Activated CD8-positive, alpha-beta memory T cell treated with anti-CD3 and anti-CD28 coated beads, Interleukin-2, amount 10 ng/mL, durations not matched to agents 7 days and 5 days (primary cell): ENCODE measurements at places on chromosomes 7 and 10.

DNA sequence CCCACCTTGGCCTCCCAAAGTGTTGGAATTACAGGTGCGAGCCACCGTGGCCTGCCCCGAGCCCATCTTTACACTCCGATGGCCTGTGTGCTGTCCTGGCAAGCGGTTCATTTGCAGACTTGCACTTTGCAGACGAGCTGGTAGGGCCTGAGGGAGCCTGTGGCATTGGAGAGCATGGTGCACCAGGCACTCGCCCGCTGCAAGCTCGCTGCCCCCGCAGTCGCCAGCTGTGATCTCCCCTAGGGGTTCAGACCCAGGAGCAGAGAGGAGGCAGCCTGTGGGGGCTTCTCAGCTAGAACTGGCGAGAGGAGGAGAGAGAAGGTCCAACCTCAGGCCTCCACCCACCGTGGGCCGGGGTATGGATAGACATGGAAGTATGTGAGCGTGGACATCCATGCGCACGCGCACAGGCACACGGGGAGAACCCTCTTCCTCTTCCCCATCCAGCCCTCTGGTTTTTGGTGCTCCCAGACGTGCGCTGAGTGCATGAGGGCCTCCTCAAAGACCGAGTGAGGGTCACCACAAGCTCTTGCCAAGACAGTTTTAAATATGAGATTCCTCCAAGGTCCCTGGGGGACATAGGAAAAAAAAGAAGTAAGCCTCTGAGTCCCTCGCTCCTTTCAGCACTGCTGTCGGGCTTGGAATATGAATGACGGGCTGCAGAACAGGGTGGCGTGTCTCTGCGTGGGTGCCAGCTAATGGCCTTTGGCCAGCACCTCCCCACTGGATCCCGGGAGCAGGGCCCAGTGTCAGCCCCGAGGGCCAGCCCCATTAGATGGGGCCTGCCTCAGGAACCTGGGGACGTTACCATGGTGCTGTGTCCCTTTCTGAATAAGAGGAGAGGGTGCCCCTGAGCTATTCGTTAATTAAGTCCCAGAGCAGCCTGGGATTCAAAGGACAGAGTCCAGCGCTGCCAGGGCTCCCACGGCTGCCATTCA lies 15.1 kb upstream of the TTYH3 start:
- no peaks in the 10 kb centered on the region for H3K36me3 ChIP-seq
- H3K27ac ChIP-seq, result no peak overlapping the region
- H3K4me3 ChIP-seq, result no peak overlapping the region
- H3K4me1 ChIP-seq, result no peaks in the 10 kb centered on the region
- no peak for DNase-seq

- DNase-seq, result no peak
- peaks cover 3% of the 10 kb centered on the region for H3K27me3 ChIP-seq
- no peak overlapping the region for H3K27ac ChIP-seq
- H3K4me3 ChIP-seq, result no peak overlapping the region
- no peaks in the 10 kb centered on the region for H3K4me1 ChIP-seq
Measured at GRCh38 chr7:7110706-7111105, 71.6 kb upstream of the C1GALT1 start.

GRCh38 chr10:71971769-71972555 lies 7.8 kb downstream of the CHST3 start:
- H3K4me1 ChIP-seq, result peaks cover 6% of the 10 kb centered on the region
- H3K36me3 ChIP-seq, result no peaks in the 10 kb centered on the region
- no peak overlapping the region for H3K4me3 ChIP-seq
- peaks cover 26% of the 10 kb centered on the region for H3K27me3 ChIP-seq
- DNase-seq, result no peak

- no peak overlapping the region for H3K4me3 ChIP-seq
- H3K27me3 ChIP-seq, result peaks cover 7% of the 10 kb centered on the region
- peaks cover 14% of the 10 kb centered on the region for H3K4me1 ChIP-seq
- no peak for DNase-seq
- peaks cover 2% of the 10 kb centered on the region for H3K36me3 ChIP-seq
Measured at GRCh38 chr7:140079121-140079536, 16.4 kb upstream of the PARP12 start.

DNA sequence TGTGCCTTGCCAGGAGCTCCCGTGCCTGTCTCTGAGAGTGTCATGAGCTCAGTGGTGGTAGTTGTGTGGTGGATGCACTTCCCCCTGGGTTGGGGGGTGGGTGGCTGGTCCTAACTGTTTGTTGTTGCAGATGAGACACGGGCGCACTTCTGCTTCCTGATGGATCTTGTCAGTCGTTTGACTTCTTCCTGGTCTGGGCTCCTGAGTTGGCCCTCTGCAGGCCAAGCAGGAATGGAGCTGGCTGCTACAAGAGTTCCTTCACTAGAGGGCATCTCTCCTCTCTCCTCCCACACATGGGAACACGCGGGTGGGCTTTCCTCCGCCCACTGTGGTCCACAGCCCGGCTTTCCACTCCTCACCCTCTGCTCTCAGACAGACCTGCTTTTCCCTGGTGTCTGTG lies 82.0 kb downstream of the BMS1 start:
- H3K36me3 ChIP-seq, result no peaks in the 10 kb centered on the region
- peaks cover 5% of the 10 kb centered on the region for H3K4me1 ChIP-seq
- peaks cover 45% of the 10 kb centered on the region for H3K27me3 ChIP-seq
- no peak overlapping the region for H3K4me3 ChIP-seq
- no peak for DNase-seq
- no peak overlapping the region for H3K27ac ChIP-seq

DNA sequence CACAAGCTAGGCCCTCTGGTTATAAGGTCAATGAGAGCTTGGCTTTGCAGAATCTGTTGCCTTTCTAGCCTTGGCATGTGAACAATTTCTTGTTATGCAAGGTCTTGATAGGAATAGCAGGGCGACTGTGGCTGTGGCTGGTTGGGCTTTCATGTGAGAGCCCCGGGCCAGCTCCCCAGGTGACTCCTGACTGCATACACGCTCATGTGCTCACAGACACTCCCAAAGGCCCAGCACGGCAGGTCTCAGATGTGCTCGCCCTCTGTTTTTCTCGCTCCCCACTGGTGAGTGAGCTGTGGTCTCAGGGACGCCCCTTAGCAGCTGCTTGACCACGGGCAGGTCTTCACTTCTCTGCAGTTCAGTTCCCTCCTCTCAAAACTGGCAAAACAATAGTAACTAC lies 37.1 kb upstream of the ZNF32 start:
- no peak overlapping the region for H3K27ac ChIP-seq
- DNase-seq, result no peak
- no peaks in the 10 kb centered on the region for H3K36me3 ChIP-seq

- DNase-seq, result no peak
- H3K36me3 ChIP-seq, result no peaks in the 10 kb centered on the region
- peaks cover 4% of the 10 kb centered on the region for H3K4me1 ChIP-seq
- no peaks in the 10 kb centered on the region for H3K27me3 ChIP-seq
- H3K4me3 ChIP-seq, result no peak overlapping the region
Measured at GRCh38 chr10:1957057-1957456, 219.7 kb upstream of the ADARB2 start.

- no peaks in the 10 kb centered on the region for H3K27me3 ChIP-seq
- H3K36me3 ChIP-seq, result no peaks in the 10 kb centered on the region
- DNase-seq, result no peak
Measured at GRCh38 chr7:229184-229964, 37.0 kb downstream of the FAM20C start.

DNA sequence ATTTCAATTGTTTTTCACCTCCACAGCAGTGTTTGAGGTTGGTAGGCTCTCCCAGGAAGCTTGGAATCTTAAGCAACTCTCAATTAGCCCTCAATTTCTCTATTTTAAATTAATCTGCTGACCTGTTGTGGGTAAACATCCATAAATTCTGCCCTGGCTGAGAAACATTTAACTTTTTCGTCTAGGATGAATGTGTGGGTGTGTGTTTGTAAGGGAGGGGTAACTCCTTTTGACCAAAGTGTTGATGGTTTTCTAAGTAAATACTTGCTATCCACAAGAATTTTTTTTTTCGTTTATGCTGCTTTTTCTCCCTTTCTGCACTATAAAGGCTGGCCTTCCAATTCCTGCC lies 973 bp downstream of the PPP3CB start:
- H3K4me1 ChIP-seq, result peaks cover 41% of the 10 kb centered on the region
- DNase-seq, result no peak
- H3K27ac ChIP-seq, result peak overlapping the region; percentile 97
- peaks cover 22% of the 10 kb centered on the region for H3K36me3 ChIP-seq
- no peaks in the 10 kb centered on the region for H3K27me3 ChIP-seq
